Endothelial cell (in vitro differentiated cells): ENCODE measurements at places on chromosomes 1 and 21. TPM values are rescaled to one million over a fixed set of nuclear protein-coding genes. Genes with fewer than 3 reads are reported as not detected.

DNA sequence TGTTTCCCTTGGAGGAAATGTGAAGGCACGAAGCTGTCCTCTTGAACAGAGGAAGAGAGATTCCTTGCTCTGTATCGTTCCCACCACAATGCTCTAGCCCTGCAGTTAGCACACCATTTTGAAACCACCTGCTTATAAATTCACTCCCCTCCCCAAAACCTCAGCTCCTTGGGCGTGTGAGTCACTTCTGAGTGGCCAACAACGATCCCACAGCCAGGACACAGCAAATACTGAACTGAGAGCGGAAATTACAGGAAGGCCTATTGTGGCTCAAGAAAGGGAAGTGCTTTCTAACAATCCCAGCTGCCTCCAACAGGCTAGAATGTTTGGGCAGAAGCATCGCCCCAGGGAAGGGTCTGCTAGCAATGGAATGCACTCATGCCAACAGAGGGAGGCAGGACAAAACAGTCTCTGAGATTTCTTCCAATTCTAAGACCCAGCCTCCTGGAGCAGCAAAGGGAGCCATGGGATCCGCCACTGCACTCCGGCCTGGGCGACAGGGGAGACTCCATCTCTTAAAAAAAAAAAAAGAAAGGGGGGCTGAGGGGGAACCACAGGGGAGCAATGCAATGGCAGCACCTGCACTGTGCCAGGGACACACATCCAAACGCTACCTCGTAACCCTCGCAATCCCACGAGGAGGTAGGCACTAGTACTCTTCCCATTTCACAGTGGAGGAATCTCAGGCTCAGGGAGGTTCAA is 1.9 kb downstream of the TMEM53 start:
- no peaks in the 10 kb centered on the region for H3K36me3 ChIP-seq
- H3K4me3 ChIP-seq = peak overlapping the region; percentile 93

- no peak overlapping the region for H3K27ac ChIP-seq
- H3K36me3 ChIP-seq = peaks cover 20% of the 10 kb centered on the region
- H3K4me1 ChIP-seq = no peaks in the 10 kb centered on the region
- DNase-seq = no peak
Measured at GRCh38 chr1:22529901-22530621, 33.2 kb upstream of the EPHA8 start.

GRCh38 chr1:189628857-189629256 is 848.8 kb downstream of the BRINP3 start:
- H3K27ac ChIP-seq = no peak overlapping the region

- H3K36me3 ChIP-seq = no peaks in the 10 kb centered on the region
- H3K27ac ChIP-seq = no peak overlapping the region
- H3K4me1 ChIP-seq = no peaks in the 10 kb centered on the region
- DNase-seq = no peak
Measured at GRCh38 chr1:67939186-67939743, 106.0 kb upstream of the GNG12 start.

DNA sequence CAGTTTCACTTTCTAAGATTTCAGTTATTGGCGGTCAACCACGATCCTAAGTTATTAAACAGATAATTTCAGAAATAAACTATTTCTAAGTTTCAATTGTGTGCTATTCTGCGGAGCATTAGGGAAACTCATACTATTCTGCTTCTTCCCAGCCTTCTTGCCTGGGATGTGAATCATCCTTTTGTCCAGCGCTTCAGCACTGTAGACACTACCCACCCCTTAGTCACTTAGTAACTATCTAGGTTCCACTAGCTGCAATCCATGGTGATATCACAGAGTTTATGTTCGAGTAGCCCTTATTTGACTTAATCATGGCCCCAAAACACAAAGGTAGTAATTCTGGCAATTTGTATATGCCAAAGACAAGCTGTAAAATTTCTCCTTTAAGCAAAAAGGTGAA is 279.9 kb upstream of the ADAMTS5 start:
- no peak for DNase-seq
- no peaks in the 10 kb centered on the region for H3K4me1 ChIP-seq
- H3K27me3 ChIP-seq = no peaks in the 10 kb centered on the region
- no peak overlapping the region for H3K27ac ChIP-seq

DNA sequence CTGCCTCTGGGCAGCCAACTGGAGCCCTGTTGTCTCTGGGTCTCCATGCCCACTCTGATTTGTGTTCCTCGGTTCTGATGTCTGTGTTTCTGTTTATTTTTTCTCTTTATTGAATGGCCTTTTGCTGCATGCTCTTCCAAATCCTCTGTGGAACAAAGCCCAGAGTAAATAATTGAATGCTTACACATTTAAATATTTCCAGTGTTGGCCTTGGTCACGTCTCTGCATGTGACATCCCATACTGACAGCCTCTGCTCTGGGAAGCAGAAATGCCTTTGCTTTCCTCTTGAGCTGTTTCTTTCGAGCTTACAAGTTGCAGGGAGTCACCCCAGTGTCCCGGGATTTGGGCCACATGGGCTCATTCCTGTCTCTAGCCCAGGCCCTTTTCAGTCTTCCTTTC is 267.9 kb downstream of the PTPRU start:
- no peak overlapping the region for H3K27ac ChIP-seq
- DNase-seq = no peak
- no peaks in the 10 kb centered on the region for H3K4me1 ChIP-seq
- no peak overlapping the region for H3K4me3 ChIP-seq

DNA sequence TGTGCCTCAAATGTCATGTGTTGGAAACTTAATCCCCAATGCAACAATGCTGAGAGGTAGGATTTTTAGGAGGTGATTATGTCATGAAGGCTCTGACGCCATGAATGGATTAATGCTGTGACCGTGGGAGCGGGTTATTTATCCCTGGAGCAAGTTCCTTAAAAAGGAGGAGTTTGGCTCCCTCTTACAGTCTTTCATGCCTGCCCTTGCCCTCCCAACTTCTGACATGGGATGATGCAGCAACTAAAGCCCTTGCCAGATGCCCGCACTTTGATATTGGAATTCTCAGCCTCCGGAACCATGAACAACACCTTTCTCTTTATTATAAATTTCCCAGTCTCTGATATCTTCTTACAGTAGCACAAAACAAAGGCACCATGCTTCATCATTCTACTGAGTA is 685.3 kb upstream of the CHRM3 start:
- no peak overlapping the region for H3K27ac ChIP-seq
- no peak for DNase-seq
- H3K36me3 ChIP-seq = no peaks in the 10 kb centered on the region

GRCh38 chr1:114145504-114146151 is 8.0 kb downstream of the SYT6 start:
- H3K27ac ChIP-seq = no peak overlapping the region
- peaks cover 4% of the 10 kb centered on the region for H3K36me3 ChIP-seq
- H3K4me1 ChIP-seq = no peaks in the 10 kb centered on the region
- H3K27me3 ChIP-seq = no peaks in the 10 kb centered on the region

DNA sequence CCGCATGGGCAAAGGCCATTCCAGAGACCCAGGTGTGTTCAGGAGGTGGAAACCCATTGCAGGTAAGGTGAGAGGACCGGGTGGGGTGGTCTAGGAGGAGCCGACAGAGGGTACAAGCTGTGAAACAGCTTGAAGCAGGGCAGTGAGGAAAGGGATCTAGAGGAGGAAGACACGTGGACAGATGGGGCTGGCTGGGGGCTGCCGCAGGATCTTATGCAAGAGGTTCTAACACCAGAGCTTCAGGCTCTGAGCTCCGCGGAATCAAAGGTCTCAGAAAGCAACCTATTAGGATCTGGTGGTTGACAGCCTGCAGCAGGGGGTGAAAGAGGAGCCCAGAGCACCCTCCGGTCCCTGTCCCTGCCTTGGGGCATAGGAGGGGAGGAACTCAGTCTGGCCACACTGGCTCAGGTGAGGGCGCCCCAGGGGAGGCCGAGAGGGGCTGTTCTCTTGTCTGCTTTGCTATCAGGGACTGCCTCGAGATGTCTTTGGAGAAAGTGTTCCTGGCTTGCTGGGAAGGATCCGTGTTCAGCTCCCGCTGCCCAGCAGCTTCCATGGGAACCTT is 1.9 kb downstream of the TFF1 start:
- no peak for DNase-seq
- peaks cover 4% of the 10 kb centered on the region for H3K36me3 ChIP-seq

- H3K4me1 ChIP-seq = peaks cover 13% of the 10 kb centered on the region
- no peak for DNase-seq
- H3K27ac ChIP-seq = no peak overlapping the region
- no peak overlapping the region for H3K4me3 ChIP-seq
Measured at GRCh38 chr21:45085700-45086099, 11.3 kb downstream of the ADARB1 start.

DNA sequence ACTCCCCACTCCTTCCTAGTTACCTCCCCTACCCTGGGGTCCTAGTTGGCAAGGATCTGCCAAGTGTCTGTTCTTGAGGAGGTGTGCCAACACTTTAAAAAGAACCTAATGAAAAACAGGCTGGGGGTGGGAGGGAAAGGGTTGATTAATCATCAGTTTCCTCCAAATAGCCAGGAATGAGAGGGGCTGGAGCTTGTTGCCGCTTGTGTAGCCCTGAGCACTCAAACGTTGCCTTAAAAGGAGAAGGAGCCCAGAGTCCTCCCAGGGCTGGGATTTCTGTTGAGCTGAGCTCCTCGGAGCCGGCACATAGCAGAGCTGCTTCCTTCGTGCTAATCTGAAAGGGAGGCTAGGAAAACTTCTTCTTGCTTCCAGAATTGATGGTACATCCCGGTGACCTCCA is 15.9 kb downstream of the SHISA4 start:
- no peak for DNase-seq
- no peak overlapping the region for H3K4me3 ChIP-seq
- no peaks in the 10 kb centered on the region for H3K36me3 ChIP-seq
- no peak overlapping the region for H3K27ac ChIP-seq
- no peaks in the 10 kb centered on the region for H3K4me1 ChIP-seq
- H3K27me3 ChIP-seq = peaks cover 5% of the 10 kb centered on the region

GRCh38 chr1:243748706-243749283 is 101.2 kb downstream of the AKT3 start:
- no peak overlapping the region for H3K27ac ChIP-seq
- H3K27me3 ChIP-seq = no peaks in the 10 kb centered on the region
- peaks cover 20% of the 10 kb centered on the region for H3K4me1 ChIP-seq
- no peak for DNase-seq

GRCh38 chr1:118902711-118903191 is 85.4 kb downstream of the TBX15 start:
- H3K4me1 ChIP-seq = no peaks in the 10 kb centered on the region
- DNase-seq = no peak
- peaks cover 2% of the 10 kb centered on the region for H3K27me3 ChIP-seq

GRCh38 chr1:232012773-232013386 is 386.3 kb downstream of the DISC1 start:
- DNase-seq = no peak
- peaks cover 7% of the 10 kb centered on the region for H3K27me3 ChIP-seq
- peaks cover 46% of the 10 kb centered on the region for H3K4me1 ChIP-seq
- no peak overlapping the region for H3K4me3 ChIP-seq
- H3K27ac ChIP-seq = peak overlapping the region; percentile 10
- peaks cover 10% of the 10 kb centered on the region for H3K36me3 ChIP-seq

DNA sequence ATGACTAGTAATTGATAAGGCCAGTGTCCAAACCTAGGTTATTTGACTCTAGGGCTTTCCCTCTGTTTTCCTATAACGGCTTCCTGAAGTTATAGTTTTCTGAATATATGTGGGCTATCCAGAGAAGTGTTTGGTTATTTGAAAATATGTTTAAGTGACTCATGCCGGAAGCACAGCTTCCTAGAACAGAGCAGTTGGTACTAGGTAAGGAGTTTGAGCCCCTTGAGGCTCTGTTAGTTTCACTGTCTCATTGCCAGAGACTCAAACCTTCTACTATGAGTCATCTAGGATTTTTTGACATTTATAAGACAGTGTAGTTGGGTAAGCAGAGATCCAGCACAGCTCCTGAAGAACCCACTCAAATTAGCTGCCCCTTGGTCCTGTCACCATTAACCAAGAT is 27.1 kb upstream of the LEPR start:
- no peaks in the 10 kb centered on the region for H3K27me3 ChIP-seq
- no peak overlapping the region for H3K27ac ChIP-seq
- DNase-seq = no peak
- no peak overlapping the region for H3K4me3 ChIP-seq

DNA sequence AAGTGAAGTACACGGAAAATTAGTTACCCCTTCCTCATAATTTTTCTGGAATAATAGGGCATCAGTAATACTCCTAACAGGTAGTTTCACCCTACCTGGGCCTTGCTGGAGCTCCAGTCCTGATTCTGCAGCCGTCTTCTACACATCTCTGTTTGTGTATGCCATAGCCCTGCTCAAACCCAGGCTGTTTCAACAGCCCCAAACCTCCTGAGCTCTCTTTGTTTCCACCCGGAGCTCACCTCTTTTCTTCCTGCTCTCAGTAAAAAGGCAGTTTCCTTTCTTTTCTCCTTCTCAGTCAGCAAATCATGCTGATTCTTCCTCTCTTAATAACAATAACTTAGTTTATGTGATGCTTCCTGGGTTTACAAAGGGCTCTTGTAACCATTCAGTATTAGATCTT is 355.1 kb upstream of the RUNX1 start:
- no peak overlapping the region for H3K4me3 ChIP-seq
- no peak for DNase-seq
- no peaks in the 10 kb centered on the region for H3K27me3 ChIP-seq
- H3K27ac ChIP-seq = no peak overlapping the region
- peaks cover 13% of the 10 kb centered on the region for H3K4me1 ChIP-seq

DNA sequence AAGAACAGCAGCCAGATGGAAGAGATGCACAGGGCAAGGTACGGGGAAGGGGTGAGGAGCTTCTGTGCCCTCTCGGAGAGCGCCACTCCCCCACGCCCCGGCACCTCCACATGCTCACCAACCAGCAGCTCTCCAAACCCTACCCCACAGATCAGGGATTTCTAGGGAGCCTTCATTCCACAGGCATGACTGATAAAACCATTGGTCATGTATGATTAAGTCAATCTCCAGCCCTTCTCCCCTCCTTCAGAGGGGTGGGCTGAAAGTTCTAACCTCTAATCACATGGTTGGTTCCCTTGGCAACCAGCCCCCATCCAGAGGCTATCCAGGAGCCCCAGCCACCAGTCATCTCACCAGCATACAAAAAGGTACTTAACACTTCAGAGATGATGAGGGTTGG is 144.7 kb downstream of the TGFBR3 start:
- H3K4me3 ChIP-seq = no peak overlapping the region
- peaks cover 7% of the 10 kb centered on the region for H3K27me3 ChIP-seq
- H3K36me3 ChIP-seq = peaks cover 45% of the 10 kb centered on the region
- peaks cover 19% of the 10 kb centered on the region for H3K4me1 ChIP-seq
- no peak for DNase-seq
- no peak overlapping the region for H3K27ac ChIP-seq

- H3K36me3 ChIP-seq = peaks cover 3% of the 10 kb centered on the region
- no peak overlapping the region for H3K4me3 ChIP-seq
- no peaks in the 10 kb centered on the region for H3K27me3 ChIP-seq
- H3K27ac ChIP-seq = no peak overlapping the region
- DNase-seq = no peak
Measured at GRCh38 chr1:47396671-47397196, 19.4 kb upstream of the FOXE3 start.

- no peak overlapping the region for H3K4me3 ChIP-seq
- no peak for DNase-seq
- H3K27ac ChIP-seq = no peak overlapping the region
Measured at GRCh38 chr21:40923407-40923806, 76.4 kb upstream of the DSCAM start.

- peaks cover 2% of the 10 kb centered on the region for H3K27me3 ChIP-seq
- H3K36me3 ChIP-seq = no peaks in the 10 kb centered on the region
- no peaks in the 10 kb centered on the region for H3K4me1 ChIP-seq
- no peak overlapping the region for H3K27ac ChIP-seq
- H3K4me3 ChIP-seq = no peak overlapping the region
- DNase-seq = no peak
Measured at GRCh38 chr1:193111641-193112090, 6.5 kb upstream of the GLRX2 start.

Gene IVL
- not detected for total RNA-seq

Gene EPHA2
- 109 TPM for total RNA-seq

Gene REN
- total RNA-seq = not detected

Gene ANKRD34A
- total RNA-seq = 0.56 TPM

Gene C8B
- not detected for total RNA-seq

Gene TRMT1L
- 17.4 TPM for total RNA-seq
